Renal cortical epithelial cell (primary cell): ENCODE measurements at places on chromosomes 6 and 20. TPM values are rescaled to one million over a fixed set of nuclear protein-coding genes. Genes with fewer than 3 reads are reported as not detected.

DNA sequence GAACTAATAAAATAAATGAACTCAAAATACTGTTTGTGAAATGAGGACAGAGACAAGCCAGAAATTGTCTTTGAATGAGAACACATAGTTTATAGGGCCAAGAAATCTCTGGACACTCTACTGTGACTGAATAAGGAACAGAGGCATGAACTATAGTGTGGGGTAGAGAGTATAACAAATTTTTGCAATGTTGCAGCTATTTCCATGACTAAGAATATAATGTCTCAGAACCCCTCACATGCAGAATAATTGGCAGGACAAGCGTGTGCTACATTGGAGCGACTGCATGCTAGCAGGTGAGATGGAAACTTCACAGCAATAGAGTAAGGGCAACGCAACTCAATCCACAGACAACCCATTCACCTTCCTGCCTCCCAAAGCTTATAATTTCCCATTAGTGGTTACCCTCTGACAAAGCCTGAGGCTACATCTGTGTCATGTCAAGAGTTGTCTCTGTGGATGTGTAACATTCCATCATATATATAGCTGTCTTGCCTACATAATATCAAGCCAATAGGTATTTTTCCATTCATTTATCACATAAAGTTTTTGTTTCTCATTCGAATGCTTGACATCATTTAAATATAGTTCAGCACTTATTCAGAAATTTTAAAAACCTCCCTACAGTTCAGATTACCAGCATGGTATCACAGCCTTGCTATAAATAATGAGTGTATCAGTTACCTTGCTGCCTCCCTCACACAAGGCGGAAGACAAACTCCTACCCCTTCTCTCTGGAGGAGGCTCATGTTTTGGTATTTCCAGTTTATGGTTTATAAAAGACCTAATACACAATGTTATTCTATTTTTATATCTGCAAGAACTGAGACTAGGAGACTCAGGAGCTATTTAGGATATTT, 47.9 kb upstream of the ECHDC1 start:
- no peak for DNase-seq

GRCh38 chr6:34511915-34512737, 44.0 kb downstream of the SPDEF start:
- DNase-seq, result no peak

EDN1 gene
- total RNA-seq, result 77.8 and 82.5 TPM in 2 replicates

DNA sequence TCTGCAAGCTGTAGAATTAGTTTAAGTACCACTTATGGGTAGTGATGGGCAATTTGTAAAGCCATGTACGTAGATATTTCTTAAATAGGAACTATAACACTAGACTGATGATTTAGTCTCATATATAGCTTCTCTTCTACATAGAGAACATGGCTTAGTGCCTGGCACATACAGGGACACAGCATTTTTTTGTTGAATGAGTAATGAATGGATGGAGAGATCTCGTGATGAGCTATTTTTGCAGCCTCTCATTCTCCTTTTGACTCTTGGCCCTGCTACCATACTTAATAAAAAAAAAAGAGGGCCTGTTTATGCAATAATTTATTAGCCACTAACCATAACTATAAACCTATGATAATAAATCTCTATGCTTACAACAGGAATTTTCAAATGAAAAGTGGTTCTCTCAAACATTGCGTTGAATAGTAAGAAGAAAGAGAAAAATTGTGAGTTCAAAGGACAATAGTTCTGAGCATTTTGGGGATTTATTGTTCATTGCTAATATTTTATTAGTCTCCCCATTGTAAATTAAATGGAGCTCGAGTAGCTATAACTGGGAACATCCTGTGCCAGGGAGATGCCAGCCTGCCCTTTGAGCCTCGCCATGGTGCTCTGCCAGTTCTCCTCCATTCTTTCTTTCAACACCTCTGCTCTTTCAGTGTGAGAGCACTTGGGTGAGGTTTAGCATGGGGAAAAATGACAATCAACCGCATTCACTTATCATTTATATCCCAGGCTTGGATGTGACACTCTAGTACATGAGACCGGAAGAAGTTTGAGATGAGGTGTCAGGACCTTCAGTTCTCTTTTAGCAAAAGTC, 14.7 kb upstream of the RCAN2 start:
- DNase-seq, result no peak

LRFN2 gene
- not detected in 2 replicates for total RNA-seq

DNA sequence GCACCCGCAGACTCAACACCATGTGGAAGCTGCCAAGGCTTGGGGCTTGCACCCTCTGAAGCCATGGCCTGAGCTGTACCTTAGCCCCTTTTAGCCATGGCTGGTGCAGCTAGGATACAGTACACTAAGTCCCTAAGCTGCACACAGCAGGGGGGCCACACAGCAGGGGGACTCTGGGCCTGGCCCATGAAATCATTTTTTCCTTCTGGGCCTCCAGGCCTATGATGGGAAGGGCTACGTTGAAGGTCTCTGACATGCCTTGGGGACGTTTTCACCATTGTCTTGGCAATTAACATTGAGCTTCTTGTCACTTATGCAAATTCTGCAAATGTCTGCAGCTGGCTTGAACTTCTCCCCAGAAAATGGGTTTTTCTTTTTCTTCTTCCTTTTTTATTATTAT, 103.3 kb downstream of the SLC16A10 start:
- DNase-seq, result no peak

- DNase-seq, result no peak
Measured at GRCh38 chr6:71651636-71652035, 234.7 kb upstream of the RIMS1 start.

DNA sequence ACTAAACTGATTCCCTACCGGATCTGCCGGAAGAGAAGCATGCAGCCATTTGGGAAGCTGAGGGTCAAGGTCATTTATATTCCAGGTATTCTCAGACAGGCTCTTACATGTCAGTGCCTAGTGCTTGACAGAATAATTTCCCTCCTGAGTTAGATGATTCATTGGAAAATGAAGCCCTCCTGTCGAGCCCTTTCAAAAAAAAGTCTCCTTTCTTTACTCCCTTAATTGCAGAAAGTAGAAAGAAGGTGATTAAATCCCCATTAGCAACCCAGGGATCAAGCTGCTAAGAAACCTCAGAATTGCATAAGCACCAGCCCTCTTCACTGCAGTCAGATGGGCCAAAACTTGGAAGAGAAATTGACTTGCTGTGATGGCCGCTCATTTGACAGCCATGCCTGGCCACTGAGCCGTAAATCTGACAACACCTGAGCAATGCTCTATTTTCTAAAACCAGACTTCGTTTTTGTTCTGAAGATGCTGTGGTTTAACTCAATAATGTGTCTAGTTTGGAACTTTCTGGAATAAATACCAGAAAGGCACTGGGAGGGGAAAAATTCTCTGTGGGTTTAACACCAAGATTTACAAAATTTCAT, 61.0 kb upstream of the ARMH2 start:
- DNase-seq, result peak; percentile 57

DNA sequence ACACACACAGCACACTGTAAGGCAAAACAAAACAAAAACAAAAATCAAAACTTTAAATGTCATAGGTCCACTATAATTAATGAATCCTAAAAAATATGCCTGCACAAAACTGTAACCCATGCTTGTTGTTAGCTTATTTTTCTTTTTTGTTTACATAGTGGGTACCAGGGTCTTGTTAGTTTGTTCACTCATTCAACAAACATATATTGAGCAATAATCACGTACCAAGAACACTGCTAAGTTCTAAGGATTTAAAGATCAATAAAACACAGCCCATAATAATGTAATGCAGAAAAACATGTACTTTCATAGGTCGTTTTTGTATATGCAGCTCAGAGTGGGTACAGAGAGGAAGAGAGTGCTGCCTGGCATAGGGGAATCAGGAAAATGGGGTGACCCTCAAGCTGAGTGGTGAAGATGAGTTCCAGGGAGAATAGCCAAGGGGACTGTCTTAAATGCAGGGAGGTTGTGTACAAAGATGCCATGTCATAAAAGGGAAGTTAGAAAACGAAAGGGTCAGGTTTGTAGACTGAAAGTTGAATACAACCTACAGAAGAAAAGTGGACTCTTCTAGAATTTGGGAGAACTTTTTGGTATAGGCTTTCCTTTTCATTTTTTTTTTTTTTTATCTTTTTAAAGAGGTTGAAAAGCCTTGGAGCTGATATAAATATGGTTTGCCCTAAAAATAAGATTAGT, 113.3 kb upstream of the TBX18 start:
- no peak for DNase-seq

AHI1 gene
- total RNA-seq, result 4.2 and 18.4 TPM in 2 replicates

HLA-DQB2 gene
- total RNA-seq, result not detected in 2 replicates

GRCh38 chr6:11478586-11478985, 59.0 kb upstream of the TMEM170B start:
- no peak for DNase-seq

GRCh38 chr6:119184008-119184648, 105.7 kb upstream of the FAM184A start:
- no peak for DNase-seq

ELOVL2 gene
- total RNA-seq, result under 0.01 and 0.05 TPM in 2 replicates

DNA sequence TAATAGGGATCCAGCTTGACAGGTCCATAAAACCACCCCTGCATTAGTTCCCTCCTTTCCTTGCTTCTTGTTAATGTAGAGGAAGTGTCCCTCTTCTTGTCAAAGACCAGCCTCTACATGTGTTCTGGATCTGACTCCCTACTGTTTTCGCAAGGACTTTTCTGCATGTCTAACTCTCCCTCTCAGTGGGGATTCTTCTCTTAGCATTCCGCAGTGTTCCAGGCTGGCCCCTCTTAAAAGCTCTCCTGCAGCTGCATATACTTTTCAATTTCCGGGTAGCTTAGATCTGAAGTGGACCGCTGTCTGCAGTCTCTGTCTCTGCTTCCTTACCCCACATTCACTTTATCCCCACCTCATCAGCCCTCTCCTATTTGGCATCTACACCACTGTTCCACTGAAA, 96.1 kb upstream of the MAN1A1 start:
- no peak for DNase-seq

GRCh38 chr6:23477586-23477985, 648.4 kb upstream of the NRSN1 start:
- DNase-seq, result no peak

SCUBE3 gene
- 0.15 and 0.17 TPM in 2 replicates for total RNA-seq

GRCh38 chr20:48437146-48437545, 390.7 kb downstream of the PREX1 start:
- no peak for DNase-seq

DNA sequence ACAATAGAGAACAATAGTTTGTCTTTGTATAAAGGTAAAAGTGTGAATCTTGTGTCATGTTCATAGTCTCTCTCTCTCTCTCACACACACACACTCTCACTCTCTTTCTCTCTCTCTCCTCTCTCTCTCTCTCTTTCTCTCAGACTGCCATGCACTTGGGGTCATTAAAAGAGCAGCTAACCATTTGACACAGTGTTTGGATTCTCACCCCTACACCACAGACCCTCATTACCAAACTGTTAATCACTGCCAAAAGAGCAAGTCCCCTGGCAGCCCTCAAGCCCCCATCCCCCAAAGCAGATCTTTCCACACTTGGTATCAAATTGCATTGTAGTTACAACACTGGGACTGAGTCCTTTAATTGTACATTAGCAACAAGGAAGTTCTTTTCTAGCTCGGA, 305.8 kb upstream of the RSPO3 start:
- peak; percentile 57 for DNase-seq

GRCh38 chr6:144314003-144314485, 28.9 kb downstream of the UTRN start:
- peak; percentile 91 for DNase-seq

KIAA0408 gene
- 1.0 and 4.4 TPM in 2 replicates for total RNA-seq
